Kidney epithelial cell (primary cell): ENCODE measurements at places on chromosomes 6 and 20.

GRCh38 chr6:41298785-41299502 lies 12.5 kb upstream of the TREM1 start:
- DNase-seq: no peak

GRCh38 chr6:164303102-164303964 lies 888.8 kb downstream of the QKI start:
- DNase-seq: no peak

DNA sequence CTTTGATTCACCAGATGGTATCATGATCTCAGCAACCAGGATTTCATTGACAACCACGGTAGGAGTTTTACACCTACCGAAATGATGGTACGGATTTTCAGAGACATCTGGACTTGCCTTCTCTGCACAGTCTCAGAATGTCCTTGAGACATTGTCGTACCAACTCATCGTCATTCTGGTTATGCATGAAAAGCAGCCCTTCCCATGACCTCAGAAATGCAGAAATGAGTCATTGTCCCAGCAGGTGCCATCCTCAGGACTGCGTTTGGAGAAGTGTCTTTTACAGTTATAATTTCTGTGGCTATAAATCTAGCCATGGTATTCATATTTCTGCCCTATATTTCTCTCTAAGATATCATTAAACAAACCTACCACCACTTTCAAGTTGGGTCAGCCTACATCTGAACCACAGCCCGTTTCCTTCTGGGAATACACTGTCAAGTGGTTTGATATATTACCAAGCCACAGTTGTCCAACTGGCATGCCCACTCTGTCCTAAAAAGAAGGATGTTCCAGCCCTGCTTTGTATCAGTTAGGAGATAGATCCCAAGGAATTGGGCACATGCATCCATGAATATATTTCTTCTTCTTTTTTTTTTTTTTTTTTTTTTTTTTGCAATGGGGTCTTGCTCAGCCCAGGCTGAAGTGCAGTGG lies 7.5 kb upstream of the BFSP1 start:
- no peak for DNase-seq

- no peak for DNase-seq
These were observed 119.5 kb downstream of the PHACTR3 start for GRCh38 chr20:59723607-59724456.
